ENCODE measurements at places on chromosomes 4 and X.

GRCh38 chrX:112645774-112646173 lies 34.0 kb downstream of the LHFPL1 start:
- DNase-seq: no peak

DNA sequence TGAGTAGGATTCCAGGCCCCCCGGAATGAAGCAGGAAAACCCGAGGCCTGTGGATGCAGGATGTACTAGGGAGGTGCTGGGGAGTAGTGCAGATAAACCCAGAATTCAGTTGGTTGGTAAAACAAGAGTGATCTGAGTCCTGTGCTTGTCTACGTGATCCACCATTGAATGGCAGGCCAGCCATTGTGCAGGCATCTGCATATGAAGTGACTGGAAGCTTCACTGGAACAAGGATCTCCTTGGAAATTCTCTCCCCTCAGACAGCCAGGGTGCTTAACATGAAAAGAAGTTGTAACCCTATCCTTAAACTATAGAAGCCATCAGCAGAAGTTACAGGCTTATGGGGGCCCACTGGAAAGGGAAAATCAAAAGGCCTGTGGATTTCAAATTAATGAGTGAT lies 656 bp upstream of the GSPT2 start:
- no peak for DNase-seq

GRCh38 chr4:48047896-48048295 lies 31.3 kb downstream of the NIPAL1 start:
- DNase-seq: no peak

DNA sequence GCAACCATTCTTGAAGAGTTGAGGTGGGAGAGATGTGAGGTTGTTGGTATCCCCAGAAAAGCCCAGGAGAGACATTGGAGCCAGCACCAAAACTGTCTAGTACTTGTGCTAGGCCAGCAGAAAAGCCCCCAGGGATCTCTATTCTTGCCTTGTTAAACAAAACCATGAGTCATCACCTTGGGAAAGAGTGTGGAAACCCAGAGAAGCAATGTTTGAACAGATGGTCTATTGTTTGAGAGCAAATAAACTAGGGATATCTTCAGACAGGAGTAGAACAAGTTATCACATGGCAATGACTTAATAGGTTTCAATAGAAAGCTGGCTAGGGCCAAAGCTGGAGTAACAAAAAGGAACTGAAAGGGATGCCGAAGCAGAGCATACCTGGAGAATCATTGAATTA lies 195.7 kb upstream of the CASK start:
- no peak for DNase-seq

DNA sequence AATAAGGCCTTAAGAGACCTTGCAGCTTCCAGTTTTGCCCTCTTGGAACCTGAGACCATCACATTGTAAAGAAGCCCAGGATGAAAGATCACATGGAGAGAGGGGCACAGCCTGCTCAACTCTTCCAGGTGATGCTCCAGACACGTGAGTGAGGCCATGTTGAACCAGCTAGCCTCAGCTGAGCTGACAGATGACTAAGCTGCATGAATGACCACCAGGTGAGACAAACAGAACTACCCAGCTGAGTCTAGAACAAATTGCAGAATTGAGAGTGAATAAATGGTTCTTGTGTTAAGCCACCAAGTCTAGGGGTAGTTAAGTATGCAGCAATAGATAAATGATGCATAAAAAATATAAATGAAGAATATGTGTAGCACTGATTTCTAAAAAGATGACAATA lies 16.8 kb upstream of the GPR82 start:
- no peak for DNase-seq
